ENCODE measurements at places on chromosomes 11 and 22. TPM values are rescaled to one million over a fixed set of nuclear protein-coding genes. Genes with fewer than 3 reads are reported as not detected.

DNA sequence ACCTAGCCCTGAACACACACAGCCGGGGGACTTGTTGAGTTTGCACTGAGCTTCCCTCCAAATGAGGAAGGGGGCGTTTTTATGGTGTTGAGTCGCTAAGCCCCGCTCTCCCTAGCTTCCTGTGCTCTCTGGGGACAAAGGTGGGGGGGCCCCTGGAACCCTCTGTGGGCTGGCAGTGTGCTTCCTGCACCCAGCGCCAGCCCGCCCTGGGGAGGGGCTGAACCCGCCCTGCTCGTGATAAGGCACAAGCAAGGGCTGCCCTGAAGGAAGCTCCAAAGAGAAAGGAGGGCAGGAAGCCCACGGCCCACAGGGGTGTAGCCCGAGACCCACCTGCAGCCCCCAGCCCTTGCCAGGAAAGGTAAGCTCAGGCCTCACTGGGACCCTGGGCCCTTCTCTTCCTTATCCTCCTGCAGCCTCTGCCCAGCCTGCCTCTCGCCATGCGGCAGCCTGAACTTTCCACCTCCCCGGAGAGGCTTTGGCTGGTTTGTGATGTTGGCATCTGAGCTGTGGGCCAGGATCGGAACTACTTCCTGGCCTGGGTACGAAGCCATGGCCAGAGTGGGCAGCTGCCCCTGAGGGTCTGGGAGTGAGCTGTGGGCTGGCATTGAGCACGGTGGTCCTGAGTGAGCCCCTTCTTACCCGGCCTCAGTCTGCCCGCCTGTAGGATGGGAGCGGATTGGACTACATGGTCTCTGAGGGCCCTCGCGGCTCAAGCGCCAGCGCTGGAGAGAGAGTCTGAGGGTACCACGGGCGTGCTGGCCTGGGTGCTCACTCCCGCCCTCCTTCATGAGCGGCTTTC lies at the start of gene FERMT3:
Gene FERMT3, plus strand, starts transcription at position 265 of the 799 bp plus-strand sequence. CDS start 644 bp downstream, outside the sequence.
- DNase-seq = peak; percentile 31

GRCh38 chr22:36239401-36240171 lies at the start of gene APOL2:
TSS of gene APOL2 (minus strand) at chr22:36239527. CDS start at chr22:36233162, 6,365 bp downstream.
- peak; percentile 97 for DNase-seq

DNA sequence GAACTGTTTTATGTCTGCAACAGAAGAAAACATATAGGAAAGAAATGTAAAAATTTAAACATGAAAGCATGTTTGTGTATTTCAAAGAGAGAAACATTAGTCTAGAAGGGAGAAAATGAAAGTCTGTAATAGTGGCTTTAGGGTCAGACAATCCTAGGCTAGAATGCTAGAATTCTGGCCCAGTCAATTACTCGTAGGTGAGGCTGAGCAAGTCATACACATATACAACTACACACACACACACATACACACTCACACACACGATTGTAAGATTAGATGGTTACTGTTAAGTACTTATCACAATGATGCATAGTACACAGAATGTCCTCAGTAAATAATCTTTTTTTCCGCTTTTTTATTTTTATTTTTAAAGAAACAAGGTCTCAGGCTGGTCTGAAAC lies 37.7 kb upstream of the PCF11 start:
- no peak for DNase-seq

DNA sequence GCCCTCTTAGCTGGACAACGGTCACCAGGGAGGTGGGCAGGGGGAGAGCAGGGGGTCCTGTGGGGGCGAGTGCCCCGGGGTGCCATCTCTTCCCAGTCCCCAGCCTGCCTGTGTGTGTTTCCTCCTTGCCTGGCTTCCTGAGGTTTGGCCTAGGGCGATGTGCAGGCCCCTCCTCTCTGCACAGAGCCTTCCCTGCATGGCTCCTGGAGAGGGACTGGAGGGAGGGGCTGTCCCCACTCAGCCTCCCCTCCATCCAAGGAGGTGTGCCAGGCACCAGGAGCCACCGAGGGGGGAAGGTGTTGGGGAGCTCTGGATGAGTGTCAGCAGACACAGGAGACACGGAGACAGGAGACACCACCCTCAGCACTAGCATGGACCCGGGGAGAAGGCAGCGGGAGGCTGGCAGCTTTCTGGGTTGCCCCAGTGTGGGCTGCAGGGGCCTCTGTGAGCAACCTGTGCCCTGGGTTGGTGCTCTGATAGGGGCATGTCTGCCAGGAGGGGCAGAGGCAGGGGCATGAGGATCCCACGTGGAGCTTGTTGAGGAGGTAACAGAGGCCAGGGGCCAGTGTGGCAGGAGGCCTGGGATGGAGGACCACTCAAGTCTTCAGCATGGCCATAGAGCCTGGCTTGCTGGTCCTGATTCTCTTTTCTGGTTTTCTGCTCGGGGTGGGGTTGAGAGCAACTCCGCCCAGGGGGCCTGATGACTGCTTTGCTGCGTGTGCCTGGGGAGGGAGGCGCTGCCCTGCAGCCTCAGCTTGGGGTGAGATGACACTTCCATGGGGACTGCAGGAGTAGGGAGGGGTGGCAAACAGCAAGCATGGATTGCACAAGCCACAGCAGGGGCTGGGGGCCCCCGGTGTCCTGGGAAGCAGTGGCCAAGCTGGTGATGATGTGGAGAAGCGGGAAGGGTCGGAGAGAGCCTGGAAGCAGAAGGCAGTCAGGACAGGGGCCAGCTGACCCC lies 78.8 kb downstream of the ST3GAL4 start:
- DNase-seq = no peak

DNA sequence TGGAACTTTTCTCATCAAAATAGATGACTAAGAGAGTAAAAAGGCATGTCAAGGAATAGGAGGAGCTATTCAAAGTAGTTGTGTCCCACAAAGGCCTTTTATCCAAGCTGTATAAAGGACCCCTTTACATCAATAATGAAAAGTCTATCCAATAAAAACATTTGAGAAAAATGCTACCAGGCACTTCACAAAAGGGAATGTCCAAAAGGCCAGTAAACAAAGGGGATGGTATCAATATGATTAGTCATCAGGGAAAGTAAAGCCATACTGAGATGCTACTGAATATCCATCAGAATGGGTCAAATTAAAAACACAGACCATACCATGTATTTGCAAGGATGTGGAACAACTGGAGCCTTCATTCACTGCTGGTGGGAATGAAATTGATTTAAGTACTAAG lies 224.9 kb downstream of the NELL1 start:
- no peak for DNase-seq

DNA sequence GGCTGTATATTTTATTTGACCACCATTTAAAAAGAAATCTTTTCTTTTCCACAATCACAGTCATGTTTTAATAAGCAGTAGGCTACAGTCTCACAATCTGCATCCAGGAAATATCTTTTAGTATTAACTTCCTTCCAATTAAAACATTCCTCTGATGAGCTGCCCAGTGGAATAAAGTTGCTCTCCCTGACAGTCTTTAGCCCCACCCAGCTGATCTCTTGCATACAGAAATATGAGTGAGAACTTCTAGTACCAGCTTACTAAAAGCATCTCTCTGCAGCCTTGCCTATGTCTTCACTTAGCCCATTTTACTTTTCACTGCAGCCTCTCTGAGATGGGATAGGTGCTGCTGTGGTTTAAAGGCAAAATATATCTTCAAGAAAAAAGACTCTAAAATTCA lies 143.4 kb upstream of the ANO3 start:
- peak; percentile 37 for DNase-seq

- no peak for DNase-seq
Measured at GRCh38 chr11:45820211-45820857, 15.4 kb downstream of the SLC35C1 start.

DNA sequence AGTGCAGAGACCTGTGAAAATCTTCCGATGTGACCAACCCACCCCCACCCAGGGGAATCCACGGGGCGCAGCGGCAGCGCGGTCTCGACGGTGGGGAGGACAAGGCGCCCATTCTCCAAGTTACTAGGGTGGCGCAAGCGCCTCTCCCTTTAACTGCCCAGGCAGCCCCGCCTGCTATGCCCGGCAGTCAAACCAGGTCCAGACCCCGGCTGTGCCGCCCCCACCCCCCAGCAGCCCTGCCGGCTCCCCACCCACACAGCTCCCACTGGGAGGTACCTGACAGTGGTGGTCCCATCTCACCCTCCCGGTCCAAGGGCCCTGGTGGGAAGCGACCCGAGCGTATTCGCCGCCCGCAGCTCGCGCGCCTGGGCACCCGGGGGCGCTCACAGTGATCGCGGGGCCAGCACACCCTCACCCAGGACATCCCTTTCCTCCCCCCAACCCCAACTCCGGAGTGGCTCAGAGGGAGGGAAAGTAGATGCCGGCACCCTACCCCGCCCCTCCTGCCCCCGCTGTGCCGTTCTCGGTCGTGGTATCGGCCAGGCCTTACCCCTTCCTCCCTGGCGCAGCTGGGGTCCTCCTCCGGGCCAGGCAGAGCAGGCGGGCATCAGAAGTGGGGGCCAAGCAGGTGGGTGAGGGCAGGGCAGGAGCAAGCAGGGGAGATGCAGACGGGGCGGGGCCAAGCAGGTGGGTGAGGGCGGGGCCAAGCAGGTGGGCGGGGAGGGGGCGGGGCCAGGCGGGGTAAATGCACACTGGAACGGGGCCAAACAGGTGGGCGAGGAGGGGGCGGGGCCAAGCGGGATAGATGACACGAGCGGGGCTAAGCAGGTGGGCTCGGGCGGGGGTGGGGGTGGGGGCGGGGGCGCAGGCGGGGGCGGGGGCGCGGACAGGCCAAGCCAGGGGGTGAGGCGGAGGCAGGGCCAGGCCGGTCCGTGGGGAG lies at the start of gene TRPM5:
Gene TRPM5, minus strand, starts transcription at position 634 of the 940 bp plus-strand sequence. CDS start 21,478 bp downstream, outside the sequence.
- DNase-seq = no peak

DNA sequence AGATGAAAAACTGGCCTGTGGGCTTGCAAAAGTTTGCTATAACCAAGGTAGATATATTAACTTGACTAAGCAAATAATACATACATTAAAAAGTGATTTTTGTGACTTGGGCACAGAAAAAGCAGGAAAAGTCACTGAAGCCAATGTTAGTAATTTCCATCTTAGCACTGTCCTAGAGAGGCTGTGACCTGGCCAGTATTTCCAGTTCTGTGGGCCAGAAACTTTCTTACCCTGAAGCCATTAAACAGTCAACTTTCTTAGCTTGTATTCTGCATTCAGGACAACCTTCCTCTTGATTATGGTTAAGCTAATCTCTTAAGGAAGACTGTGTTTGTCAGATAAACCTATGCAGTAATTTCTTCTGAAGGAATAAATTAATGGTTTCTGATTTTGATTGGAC lies 22.3 kb upstream of the SLC36A4 start:
- DNase-seq = no peak

DNA sequence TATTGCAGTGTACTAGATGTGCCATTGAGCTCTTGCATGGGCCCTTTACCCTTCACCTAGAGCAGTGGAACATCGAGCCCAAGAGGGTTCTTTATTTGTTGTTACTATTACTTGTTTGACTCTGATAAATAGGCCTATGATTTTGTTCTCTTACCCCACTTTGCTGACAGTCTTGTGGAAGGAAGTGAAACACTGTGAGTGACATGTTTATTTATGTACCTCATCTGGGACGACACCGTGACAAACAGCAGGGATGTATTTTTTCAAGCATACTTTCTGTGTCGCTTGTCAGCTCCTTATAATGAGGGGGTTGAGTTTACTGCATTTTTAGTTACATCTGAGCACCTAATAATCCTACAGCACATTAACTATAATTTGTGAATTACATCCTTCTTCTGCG lies 1010.3 kb upstream of the TENM4 start:
- no peak for DNase-seq

GRCh38 chr11:116242006-116242405 lies 530.8 kb downstream of the BUD13 start:
- DNase-seq = no peak

- no peak for DNase-seq
Measured at GRCh38 chr11:79897896-79898295, 457.1 kb upstream of the TENM4 start.

DNA sequence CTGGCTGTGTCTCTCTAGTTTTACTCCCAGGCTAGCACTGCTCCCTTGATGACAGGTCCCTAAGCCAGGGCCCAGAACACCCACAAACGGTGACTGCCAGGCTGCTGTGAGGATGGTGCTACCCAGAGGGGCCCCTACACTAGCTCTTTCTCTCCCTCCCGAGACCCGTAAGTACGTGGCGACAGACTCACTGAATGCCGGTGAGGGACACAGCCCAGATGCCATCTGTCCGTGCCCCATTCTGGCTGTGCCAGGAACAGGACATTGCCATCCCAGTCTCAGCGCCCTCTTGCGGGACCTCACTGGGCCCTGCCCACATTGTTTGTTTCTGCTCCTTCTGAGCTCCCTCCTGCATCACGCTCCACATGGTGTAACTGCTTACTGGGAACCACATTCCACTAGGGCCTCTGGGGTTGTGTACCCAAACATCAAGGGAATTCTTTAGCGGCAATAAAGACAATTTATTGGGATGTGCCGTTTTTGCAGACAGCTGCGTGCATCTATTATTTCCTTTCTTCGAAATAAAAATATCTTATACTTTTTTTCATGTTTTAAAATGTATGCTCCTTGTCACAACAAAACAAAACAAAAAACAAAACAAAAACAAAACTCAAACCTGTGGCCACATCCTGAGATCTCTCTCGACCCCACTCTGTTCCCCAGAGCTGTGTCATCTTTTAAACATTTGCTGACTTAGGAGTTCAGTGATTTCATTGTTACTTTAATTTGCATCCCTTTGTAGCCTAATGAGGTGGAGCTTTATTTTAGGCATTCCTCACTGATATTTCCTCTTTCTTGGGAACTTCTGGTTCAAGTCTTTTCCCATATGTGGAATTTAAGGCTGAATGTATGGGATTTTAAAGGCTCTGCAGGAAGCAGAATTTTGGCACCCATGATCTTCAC lies 4.4 kb upstream of the TPCN2 start:
- DNase-seq = peak; percentile 93

- DNase-seq = peak; percentile 62
Measured at GRCh38 chr22:43182726-43183125, 4.2 kb downstream of the TTLL12 start.

DNA sequence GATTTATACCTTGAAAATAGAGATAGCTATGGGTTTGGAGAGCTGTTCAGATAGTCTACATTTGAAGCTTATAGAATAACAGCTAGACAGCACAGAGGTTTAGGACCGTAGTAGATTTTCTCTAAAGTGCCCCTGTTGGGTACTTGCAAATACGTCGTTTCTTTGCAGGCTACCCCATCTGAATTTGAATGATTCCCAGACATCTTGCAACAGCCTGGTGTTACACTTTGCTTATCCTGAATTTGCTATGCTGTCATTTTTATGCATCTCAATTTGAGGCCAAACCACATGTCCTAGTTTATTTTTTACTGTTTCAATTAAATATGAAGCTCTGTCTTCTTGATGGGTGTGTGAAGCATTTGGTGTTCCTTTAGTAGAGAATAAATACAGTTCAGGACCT lies 142.1 kb downstream of the WNT11 start:
- DNase-seq = no peak

- peak; percentile 47 for DNase-seq
Measured at GRCh38 chr11:2549876-2550605, 105.2 kb downstream of the KCNQ1 start.

- DNase-seq = no peak
Measured at GRCh38 chr11:122031813-122032212, 84.2 kb downstream of the BLID start.

Gene SCT
- not detected for total RNA-seq

Gene DTX4
- total RNA-seq = under 0.01 TPM

Gene IGF2
- total RNA-seq = 53.9 TPM

Gene SEZ6L
- not detected for total RNA-seq

Gene NTM
- 92.8 TPM for total RNA-seq

Gene C22orf31
- total RNA-seq = not detected

Gene ZNF214
- total RNA-seq = 4.7 TPM

Gene OR51I1
- not detected for total RNA-seq

Gene CCDC15
- 2.1 TPM for total RNA-seq

Gene GLYAT
- not detected for total RNA-seq

Gene ESAM
- total RNA-seq = 0.29 TPM

Gene TECTA
- 0.72 TPM for total RNA-seq

Gene ASCL2
- not detected for total RNA-seq
